CMK (cell line): ENCODE measurements at places on chromosomes 16 and 17.

DNA sequence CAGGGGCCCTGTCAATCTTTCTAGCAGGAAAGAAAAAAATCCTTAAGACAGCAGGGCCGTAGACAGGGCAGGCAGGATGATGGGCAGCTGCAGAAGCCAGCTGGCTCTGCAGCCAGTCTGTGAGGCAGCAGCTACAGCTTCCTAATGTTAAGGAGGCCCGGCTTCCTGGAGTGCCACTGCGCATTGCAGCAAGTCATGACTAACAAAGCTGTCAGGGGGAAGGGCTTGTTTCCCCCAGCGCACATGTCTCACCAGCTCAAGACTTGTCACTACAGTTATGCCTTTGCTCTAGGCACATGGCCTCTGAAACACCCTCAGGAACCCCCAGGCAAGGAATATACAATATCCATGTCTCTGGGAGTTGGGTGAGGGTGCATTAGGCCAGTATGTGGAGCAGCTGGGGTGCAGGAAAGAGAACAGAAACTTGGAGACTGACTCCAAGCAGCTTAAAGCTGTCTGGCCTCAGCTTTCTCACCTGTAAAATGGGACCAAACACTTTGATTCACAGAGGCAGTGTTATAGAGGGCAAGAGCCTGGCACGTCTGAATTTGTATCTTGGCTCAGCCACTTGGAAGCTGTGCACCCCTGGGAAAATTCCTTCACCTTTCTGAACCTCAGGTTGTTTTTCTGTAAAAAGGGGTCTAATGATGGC lies 220.0 kb downstream of the HAPSTR1 start:
- DNase-seq, result no peak

GRCh38 chr17:511833-512251 lies 159.2 kb upstream of the RPH3AL start:
- no peak for DNase-seq

- no peak for DNase-seq
Observed at GRCh38 chr16:57708168-57708567, 13.6 kb downstream of the DRC7 start.

GRCh38 chr17:3647769-3648555 lies 11.4 kb downstream of the CTNS start:
- DNase-seq, result no peak

GRCh38 chr16:50372611-50373344 lies 4.0 kb upstream of the BRD7 start:
- DNase-seq, result no peak

DNA sequence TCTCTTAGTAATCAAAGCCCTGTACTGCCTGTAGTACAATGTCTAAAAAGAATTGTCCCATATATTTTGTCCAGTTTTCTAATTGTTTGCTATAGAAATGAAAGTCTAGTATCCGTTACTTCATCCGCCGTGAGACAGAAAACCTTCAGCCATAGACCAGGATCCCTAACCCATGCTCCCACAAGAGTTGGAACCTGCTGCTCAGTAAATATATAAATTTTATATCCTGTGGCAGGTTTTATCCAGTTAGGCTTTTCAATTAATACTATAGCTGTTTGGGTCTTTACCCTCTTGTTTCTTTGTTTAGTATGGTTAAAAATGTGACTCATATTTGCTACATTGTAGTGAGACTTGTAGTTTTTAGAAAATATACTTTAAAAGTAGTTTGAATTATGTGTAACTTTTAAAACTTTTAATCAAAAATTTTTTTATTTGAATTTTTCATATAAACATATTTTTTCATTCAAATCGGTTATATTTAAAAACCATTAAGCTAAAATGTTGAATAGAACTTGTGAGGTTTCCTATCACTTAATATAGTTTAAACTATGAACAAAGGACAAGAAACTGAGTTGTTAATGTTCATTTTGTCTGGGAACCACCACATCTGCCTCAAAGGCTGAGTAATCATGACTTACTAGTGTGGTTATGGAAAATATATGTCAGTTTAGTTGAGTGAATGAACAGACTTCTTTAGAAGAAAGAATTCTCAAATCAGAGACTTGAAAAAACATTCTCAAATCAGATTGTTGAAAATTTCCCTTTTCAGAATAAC lies 54.8 kb downstream of the VMP1 start:
- no peak for DNase-seq

DNA sequence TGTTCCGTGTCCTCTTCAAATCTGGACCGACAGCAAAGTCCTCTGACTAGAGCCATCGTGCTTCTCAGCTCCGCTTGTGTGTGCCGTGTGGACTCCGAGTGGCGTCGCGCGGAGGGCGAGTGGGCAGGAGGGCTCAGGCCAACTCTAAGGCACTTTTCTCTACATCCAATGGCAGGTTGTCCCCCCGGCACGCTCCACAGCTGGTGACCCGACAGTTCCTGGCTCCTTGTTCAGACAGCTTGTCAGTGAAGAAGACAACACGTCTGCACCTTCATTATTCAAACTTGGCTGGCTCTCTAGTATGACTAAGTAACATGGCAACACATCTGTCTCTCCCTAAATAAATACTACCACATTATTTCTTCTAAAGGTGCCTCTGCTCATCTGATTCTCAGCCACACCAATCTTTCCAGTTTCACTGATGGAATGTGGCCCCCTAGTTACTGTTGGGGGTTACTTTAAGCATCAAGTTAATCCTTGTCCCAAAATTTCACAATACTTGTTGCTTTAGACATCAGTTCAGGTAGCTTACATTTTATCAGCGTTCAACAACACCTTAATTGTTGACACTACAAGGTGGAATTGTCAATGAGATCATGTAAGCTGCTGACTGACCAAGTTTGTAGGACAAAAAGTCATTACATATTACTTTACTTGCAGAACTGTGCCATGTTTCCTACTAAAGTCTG lies 15.4 kb downstream of the COG1 start:
- DNase-seq, result no peak

- DNase-seq, result no peak
Observed at GRCh38 chr17:73476890-73477350, 165.1 kb upstream of the CDC42EP4 start.

DNA sequence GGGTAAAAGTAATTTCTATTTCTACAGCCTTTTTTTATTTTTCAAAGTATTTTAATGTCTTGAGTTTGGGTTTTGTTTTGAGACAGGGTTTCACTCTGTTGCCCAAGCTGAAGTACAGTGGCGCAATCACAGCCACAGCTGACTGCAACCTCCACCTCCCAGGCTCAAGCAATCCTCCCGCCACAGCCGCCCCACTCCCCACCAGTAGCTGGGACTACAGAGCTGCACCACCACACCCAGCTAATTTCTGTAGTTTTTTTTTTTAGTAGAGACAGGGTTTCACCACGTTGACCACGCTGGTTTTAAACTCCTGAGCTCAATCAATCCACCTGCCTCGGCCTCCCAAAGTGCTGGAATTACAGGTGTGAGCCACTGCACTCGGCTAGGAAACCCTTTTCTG lies 44.0 kb downstream of the TUBD1 start:
- DNase-seq, result no peak

- DNase-seq, result no peak
Observed at GRCh38 chr16:65279576-65279975, 157.7 kb upstream of the CDH11 start.

DNA sequence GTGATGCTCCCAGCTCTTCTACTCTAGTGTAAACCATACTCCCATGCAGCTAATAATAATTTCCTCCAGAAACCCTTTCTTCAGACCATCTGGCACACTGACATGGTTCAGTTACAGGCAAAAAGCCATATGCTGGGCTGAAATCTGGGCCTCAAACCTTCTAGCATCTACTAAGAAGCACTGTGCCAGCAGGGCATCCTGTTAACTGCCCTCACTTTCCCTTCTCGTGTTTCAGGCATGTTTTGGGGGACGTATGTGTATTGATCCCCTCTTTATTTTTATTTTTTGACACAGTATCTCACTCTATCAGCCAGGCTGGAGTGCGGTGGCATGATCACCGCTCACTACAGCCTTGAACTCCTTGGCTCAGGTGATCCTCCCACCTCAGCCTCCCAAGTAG lies 33.3 kb downstream of the STAT5A start:
- DNase-seq, result no peak

GRCh38 chr16:10088380-10088793 lies 93.8 kb downstream of the GRIN2A start:
- no peak for DNase-seq

GRCh38 chr17:80693511-80693910 lies 148.9 kb downstream of the RPTOR start:
- DNase-seq, result no peak

DNA sequence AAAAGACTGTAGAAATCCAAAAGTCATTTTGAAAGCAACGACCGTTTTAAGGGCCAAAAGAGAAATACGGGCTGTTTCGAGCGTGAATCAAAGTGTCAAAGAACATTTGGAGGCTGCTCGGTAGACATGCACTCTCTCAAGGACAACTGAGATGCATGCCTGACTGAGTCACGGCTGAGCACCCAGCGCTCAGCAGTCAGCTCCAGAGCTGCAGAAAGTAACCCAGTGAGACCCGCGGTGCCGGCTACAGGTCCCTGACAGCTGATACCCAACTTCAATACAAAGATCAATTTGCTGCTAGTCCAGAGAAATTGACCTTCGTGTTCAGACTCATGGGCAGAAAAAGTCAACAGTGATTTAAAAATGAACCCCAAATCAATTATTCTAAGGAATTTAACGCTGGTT lies 214.9 kb downstream of the STX8 start:
- no peak for DNase-seq

- no peak for DNase-seq
Observed at GRCh38 chr17:73232587-73233373, 28.9 kb downstream of the CPSF4L start.

DNA sequence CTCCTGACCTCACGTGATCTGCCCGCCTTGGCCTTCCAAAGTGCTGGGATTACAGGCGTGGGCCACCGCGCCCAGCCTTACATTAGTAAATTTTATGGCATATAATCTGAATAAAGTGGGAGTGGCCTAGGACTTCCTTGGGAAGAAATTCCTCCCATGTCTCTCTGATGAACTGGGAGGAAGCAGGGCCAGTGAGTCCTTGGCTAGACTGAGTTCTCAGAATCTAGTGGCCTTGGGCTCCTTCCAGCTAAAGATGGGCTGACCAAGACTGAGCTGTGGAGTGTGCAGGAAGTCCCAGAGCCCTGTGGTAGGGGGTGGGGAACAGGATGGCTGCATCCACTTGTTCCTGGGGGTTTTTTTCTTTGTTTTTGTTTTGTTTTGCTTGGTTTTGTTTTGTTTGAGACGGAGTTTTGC lies 10.0 kb upstream of the NAGLU start:
- DNase-seq, result no peak

DNA sequence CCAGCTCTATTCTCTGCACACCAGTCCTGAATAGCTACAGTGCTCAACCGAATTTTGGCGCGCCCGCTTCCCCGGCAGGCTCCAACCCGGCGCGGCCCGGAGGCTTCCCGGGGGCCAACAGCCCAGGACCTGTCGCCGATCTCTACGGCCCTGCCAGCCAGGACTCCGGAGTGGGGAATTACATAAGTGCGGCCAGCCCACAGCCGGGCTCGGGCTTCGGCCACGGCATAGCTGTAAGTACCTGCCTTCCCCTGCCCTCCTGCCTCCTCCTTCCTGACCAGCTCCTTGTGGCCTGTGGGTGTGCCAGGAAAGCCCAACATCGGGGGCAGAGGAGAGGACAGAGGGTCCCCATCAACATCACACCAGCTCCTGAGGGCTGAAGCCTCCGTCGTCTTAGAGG lies 70.2 kb downstream of the CCDC182 start:
- DNase-seq, result no peak

DNA sequence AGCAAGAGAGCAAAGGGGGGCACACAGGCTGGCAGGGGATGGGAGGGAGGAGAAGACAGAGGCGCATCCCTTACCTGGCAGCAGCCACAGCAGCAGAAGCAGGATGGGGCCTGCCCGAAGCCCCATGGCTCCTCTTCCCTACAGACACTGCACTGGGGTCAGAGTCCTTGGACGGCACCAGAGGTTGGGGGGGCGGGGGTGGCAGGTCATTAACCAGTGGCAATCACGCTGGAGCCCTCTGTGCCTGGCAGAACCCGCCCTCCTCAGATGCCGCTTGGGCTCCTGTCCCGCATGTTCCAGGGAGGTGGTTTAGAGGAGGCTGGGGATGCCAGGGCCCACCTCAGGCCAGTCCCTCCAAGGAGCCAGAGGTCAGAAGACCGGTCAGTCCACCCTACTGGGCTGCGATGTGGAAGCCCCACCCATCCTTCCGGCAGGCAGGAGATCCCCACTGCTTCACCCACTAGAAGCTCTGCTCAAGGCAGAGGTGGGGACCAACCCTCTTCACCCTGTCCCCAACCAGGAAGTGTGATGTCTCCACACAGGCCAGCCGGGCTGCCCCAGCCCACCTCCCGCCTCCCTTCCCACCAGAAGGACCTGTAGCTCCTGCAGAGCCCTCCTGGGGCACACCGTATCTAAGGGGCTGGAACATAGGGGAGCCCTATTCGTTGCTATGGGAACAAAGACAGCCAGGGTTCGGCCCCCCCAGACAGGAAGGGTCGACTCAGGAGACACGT lies 11.7 kb downstream of the ZG16B start:
- DNase-seq, result peak; percentile 66

- no peak for DNase-seq
Observed at GRCh38 chr16:81861503-81861902, 82.4 kb downstream of the PLCG2 start.

GRCh38 chr17:73591296-73592078 lies 52.8 kb downstream of the SDK2 start:
- DNase-seq, result no peak

DNA sequence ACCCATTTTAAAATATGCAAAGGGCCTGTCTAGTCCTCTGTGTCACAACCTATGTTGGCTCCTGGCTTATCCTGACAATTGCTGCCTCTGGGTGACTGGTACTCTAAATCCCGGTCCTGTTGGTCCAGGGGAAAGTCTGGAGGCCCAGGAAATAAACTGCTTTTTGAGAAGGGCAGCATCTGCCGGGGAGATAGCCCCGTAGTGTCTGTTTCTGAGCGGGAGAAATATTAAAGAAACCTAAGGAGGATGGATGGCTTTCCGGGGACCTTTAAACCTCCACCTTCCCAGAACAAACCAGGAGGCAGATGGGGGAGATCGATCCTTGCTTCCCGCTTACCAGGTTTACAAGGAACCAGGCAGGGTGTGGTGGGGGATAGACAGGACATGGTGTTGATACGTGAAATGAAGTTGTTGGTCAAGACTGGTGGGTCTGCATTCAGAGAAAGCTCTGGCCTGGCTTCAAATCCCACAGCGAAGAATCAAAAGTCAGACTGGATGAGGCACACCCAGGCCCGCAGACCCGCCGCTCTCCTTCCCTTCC lies 3.8 kb downstream of the HOXB2 start:
- DNase-seq, result no peak

DNA sequence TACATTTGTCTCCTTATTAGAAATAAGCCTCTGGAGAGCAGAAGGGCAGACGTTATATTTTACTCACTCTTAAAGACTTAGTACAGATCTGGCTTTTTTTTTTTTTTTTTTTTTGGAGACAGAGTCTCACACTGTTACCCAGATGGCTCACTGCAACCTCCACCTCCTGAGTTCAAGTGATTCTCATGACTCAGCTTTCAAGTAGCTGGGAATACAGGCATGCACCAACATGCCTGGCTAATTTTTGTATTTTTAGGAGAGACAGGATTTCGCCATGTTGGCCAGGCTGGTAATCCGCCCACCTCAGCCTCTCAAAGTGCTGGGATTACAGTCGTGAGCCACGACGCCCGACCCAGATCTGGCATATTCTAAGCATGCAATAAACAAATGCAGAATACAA lies 36.4 kb upstream of the TMEM97 start:
- no peak for DNase-seq
